Naive thymus-derived CD8-positive, alpha-beta T cell (primary cell): ENCODE measurements at places on chromosomes 3 and 15. TPM values are rescaled to one million over a fixed set of nuclear protein-coding genes. Genes with fewer than 3 reads are reported as not detected.

DNA sequence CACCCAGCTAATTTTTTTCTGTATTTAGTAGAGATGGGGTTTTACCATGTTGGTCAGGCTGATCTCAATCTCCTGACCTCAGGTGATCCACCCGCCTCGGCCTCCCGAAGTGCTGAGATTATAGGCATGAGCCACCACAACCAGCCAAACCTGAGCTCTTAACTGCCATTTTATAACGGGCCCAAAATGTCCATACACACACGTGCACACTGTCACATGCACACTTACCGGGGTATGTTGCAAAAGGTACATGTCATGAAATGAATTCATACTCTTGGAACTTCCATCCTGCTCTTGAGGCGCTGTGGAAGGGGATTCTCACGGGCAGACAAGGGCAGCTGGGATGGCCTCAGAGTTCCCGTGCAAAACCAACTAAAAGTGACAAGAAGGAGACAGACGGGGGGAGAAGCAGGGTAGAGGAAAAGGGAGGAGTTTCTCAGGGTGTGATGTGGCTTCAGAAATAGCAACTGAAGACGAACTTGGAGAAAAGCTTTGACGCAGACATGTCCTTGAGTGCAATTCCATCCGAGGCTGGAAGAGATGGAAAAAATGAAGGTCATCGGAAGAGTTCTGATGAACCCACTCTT lies 110.9 kb downstream of the BDH1 start:
- peak; percentile 45 for DNase-seq

DNA sequence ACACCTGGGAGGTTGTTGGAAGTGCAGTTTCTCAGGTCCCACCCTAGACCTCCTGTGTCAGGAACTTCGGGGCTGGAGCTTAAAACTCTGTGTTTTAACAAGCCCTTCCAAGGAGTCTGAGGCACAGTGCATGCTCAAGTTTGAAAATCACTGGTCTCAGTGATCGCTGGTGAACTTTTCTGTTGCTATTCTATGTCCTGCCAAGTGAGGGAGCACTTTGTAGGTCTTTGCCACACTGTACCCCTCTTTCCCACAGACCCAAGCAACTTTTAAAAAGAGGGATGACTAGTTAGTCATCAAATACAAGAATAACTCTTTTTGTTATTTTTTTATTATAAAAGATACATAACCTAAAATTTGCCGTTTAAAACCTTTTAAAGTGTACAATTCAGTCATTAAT lies 133.7 kb downstream of the AGBL1 start:
- no peak for DNase-seq

- no peak for DNase-seq
Measured at GRCh38 chr15:39331584-39331983, 249.3 kb upstream of the THBS1 start.

ZNF385D gene
- total RNA-seq, result not detected

TAMM41 gene
- total RNA-seq, result 42.0 TPM
